ENCODE measurements at places on chromosomes 1 and 21.

DNA sequence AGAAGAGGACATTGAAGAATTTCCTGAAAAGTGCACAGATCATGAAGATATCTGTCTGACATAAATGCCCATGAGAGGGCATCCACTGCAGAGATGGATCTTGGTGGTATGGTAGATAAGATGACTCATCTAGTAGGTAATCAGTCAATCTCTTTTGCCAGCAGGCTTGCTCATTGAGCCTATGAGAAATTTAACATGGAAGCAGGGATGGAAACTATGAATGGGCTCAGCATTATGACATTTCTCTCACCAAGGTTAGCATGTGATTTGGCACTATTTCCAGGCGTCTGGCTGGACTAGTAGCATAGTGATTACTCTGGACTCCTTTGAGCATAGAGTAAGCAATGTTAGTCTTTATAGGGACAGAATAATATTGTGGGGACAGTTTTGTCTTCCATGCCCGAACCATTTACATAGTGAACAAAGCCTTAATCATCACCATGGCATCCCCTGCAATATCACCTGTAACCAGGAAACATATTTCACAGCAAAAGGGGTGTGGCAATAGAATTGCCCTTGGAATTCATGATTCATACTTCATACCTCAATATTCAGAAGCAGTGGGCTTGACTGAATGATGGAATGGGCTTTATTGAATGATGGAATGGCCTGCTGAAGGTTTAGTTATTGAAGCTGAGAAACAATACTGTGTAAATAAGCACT, 7.3 kb downstream of the OR2C3 start:
- DNase-seq = no peak

DNA sequence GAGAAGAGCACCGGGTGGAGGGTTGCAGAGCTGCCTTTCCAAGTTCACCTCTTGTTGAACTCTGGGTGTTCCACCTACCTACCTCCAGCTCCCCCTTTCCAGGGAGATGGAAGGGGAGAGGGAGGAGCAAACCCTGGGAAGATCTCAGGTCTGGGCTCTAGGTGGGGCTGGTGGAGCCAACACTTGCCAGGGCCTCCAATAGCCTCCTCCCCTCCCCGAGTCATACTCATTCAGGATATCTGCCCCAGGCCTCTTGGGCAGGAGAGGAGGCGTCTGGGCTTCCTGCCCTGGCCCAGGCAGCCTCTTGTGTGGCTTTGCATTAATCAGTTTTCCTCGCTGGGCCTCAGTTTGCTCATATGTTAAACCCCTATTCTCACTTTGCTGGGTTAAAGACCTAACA, 13.4 kb downstream of the RAP1GAP start:
- DNase-seq = no peak

GRCh38 chr1:117672756-117673155, 66.9 kb downstream of the TENT5C start:
- DNase-seq = no peak

DNA sequence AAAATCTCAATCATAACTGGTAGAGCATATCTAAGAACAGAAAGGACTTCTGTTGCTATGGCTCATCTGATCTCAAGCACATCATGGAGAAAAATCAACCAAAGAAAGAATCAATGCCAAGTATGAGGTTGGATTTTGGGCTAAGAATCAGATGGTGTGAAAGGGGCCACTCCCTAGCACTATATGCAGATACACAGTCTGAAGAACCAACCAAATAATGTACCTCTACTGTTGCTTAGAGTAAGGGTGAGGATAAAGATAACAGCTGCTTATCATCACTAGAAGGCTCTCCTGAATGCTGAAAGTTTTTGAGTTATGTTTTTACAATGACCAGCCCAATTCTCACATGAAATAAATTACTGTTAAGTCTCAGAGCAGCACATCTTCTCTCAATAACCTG, 35.6 kb downstream of the ST7L start:
- no peak for DNase-seq

DNA sequence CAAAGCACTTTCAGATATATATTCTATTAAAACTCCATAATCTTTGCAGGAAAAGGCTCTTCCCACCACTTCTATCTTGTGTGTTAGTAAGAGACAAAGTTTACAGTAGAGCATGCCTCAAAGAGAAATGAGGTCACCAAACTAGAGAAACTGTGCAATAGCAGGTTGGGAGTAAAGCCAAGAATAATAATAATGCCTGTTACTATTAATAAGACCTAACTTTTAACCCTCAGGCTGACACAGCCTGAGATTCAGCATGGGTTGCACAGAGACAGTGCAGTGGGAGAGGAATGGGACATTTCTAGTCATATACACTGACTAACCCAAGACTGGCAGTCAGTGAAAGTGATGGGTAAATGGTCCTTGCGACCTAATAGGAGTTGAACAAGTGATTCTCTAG, 320.2 kb upstream of the NFIA start:
- DNase-seq = no peak

- no peak for DNase-seq
Measured at GRCh38 chr1:223842784-223843183, 3.0 kb downstream of the TP53BP2 start.

- no peak for DNase-seq
Measured at GRCh38 chr1:155307247-155307740, 1.4 kb upstream of the FDPS start.

DNA sequence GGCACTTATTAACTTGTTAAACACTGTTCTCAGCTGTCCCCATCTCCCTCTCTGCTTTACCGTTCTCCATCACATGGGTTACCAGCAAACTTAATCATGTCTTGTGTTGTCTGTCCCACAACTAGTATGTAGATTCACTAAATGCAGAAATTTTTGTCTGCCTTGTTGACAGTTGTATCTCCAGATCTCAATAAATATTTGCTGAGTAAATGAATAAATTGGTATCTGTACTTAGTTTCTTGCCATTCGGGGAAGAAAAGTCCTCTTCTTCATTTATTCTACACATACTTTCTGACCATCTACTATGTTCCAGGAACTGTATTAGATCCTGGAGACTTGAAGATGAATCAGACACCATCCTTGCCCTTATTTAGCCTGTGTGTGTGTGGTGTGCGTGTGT, 97.9 kb downstream of the KCND3 start:
- DNase-seq = no peak

GRCh38 chr1:8193840-8194406, 124.0 kb upstream of the SLC45A1 start:
- no peak for DNase-seq

- no peak for DNase-seq
Measured at GRCh38 chr1:182004601-182005000, 56.9 kb downstream of the ZNF648 start.

GRCh38 chr1:169103480-169103893, 3.0 kb upstream of the ATP1B1 start:
- no peak for DNase-seq

GRCh38 chr1:7313826-7314225, 457.3 kb upstream of the VAMP3 start:
- DNase-seq = no peak

- no peak for DNase-seq
Measured at GRCh38 chr1:37945743-37946702, 830 bp downstream of the INPP5B start.

GRCh38 chr1:155976062-155976912, 2.1 kb downstream of the ARHGEF2 start:
- no peak for DNase-seq

DNA sequence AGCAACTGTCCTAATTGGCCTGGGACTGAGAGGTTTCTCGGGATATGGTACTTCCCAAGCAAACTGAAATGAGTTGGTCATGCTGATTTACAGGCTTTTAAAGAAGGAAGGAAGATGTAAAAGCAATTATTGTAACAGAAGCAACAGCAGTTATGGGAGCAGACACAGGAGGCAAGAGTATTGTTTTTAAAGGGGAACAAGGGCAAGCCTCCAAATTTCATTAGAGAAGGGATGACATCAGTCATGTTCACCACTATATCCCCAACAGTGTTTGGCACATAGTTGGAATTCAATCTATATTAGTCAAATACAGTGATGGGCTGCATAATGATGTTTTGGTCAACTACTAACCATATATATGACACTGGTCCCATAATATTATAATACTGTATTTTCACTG, 46.0 kb upstream of the JUN start:
- DNase-seq = no peak

GRCh38 chr1:44672961-44673674, 1.2 kb downstream of the TMEM53 start:
- no peak for DNase-seq

- no peak for DNase-seq
Measured at GRCh38 chr1:66365635-66366034, 168.3 kb upstream of the SGIP1 start.

Data from stimulated activated CD4-positive, alpha-beta T cell treated with anti-CD3 and anti-CD28 coated beads, TNF-alpha, amount 100 ng/mL, for 48 hours (primary cell).